Left kidney (tissue), 8 donors: ENCODE measurements at places on chromosomes 16 and 17.

DNA sequence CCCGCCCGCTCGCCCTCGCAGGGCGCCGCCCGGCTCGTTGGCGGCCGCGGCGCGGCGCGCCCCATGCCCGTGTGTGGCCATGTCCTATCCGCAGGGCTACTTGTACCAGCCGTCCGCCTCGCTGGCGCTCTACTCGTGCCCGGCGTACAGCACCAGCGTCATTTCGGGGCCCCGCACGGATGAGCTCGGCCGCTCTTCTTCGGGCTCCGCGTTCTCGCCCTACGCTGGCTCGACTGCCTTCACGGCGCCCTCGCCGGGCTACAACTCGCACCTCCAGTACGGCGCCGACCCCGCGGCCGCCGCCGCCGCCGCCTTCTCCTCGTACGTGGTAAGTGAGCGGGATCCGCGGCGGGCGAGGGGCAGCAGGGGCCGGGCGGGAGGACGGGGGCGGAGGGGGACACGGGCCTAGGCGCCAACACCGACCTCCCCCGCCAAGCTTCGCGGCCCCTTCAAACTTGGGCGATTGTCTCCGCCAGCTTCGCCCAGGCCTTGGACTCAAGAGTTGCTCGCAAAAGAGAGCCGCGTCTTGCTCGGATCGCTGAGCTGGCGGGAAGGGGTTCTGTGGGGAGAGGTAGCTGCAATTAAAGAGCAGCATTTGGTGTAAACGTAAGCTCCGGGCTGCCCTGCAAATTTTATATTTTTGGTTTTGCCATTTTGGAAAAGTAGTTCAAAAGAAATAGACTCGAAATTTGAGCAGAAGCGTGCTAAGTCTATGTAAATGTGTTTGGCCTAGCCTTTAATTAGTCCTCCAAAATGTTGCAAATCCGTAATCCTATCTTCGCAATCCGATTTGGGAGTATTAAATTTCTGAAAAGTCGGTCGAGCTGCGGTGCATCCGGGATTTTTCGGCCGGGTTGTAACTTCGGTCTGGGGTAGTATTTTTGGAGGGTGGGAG lies 702 bp downstream of the IRX5 start:
- peak; percentile 22 for DNase-seq

DNA sequence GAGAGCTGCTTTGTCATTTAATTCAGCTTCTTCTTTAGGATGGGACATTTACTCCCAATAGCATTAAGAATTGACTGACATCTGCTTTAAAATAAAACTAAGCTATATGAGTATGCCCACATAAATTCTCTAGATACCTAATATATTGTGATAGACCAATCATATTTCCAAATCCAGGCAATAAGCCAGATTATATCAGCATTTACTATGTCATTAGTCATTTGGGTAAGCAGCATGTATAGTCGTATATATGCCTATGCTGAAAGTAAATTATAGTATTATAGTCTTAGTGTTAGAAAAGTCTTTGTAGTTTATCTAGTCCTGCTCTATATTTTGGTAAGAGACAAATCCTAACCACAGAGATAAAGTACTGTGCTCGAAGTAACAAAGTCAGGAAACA lies 958.1 kb downstream of the KCNJ2 start:
- no peak for DNase-seq

GRCh38 chr17:50184611-50185398 lies 16.6 kb downstream of the COL1A1 start:
- DNase-seq: no peak

- DNase-seq: no peak
These were observed 5.4 kb upstream of the MMD start for GRCh38 chr17:55426851-55427586.

GRCh38 chr16:57284209-57284951 lies at the start of gene PLLP:
Gene PLLP, minus strand, starts transcription at chr16:57284672. Its CDS starts 132 bp downstream, at chr16:57284540.
- no peak for DNase-seq

GRCh38 chr17:83189044-83190003 lies 109.9 kb downstream of the METRNL start:
- no peak for DNase-seq

DNA sequence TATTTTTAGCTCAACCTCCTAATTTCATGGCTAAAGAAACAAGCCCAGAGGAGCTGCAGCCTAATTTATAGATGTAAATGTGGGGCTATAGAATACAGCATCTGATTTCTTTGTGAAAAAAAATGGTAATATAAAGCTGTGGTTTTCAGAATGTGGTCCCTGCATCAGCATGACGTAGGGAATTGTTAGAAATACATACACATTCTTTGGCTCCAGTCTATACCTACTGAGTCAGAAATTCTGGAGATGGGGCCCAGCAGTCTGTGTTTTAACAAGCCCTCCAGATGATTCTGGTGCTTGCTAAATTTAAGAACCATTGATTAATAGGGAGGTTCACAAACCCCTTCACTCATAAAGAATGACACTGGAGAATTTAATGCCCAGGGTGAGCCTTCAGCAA lies 18.1 kb upstream of the MYH8 start:
- DNase-seq: no peak

DNA sequence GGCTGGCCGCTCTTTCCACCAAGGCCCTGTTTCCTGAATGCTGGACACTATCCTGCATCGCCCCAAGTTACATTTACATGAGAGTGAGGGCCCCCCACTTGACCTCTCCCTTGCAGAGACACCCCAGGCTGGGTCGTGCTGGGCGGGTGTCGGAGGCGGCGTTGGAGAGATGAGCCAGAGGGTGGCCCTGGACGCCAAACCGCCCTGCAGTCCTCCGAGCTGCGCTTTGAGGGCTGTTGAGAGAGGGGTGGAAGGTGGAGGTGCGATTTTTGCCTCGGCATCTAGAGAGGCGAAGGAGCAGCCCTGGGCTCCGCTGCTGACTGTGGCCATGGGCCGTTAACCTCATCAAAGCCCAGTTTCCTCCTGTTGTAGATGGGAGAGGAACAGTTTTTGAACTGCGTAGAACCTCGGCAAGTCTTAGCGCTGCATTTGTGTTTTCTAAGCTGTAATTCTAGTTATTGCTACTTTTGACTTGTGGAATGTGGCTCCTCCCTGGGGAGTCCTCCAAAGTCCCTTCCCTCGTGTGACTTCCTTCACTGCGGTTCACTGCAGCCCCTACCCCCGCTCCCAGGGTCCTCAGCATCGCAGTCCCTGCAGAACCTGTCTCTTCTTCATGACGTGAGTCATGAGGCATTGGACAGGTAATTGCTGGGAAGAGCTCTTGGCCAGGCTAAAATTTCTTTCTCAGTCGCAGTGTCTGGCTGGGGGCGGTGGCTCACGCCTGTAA lies 986 bp upstream of the ELOB start:
- DNase-seq: peak; percentile 50

DNA sequence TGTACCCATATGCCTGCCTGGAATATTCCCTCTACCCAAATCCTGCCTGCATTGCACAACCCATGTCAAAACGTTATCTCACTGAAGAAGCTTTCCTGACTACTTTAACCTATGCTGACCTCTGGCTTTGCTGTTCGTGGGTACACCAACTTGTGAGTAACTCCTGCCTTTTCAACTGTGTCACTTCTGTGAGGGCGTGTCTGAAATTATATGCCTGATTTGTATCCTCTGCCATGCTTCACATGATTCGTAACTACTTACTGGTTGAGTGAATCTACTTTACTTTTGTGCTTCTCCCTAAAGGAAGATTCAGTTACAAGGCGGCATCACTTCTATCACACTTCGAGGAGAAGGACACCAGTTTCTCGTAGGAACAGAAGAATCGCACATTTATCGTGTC lies 33.3 kb upstream of the USP43 start:
- peak; percentile 65 for DNase-seq

DNA sequence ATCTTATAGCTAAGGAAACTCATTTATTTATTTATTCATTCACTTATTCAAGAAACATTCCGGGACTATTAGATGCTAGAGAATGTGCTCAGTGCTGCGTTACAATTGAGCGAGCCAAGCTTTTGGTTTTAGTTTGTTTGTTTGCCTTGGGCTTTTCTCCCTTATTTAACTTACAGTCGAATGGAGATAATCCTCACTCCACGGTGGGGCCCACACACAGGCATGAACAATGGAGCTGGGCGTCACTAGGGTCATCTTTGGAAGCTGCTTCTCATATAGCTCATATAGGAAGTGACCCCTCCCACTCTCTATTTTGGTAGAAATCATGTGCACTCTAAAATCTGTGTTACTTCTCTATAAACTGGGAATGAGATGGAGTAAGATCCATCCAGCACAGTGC lies 210.0 kb downstream of the TMEM114 start:
- DNase-seq: no peak

- no peak for DNase-seq
These were observed 96.8 kb downstream of the OMG start for GRCh38 chr17:31200287-31200686.

- DNase-seq: no peak
These were observed 80.6 kb downstream of the IRF8 start for GRCh38 chr16:85979605-85980004.

GRCh38 chr16:51166541-51166940 lies 15.5 kb upstream of the SALL1 start:
- DNase-seq: no peak

DNA sequence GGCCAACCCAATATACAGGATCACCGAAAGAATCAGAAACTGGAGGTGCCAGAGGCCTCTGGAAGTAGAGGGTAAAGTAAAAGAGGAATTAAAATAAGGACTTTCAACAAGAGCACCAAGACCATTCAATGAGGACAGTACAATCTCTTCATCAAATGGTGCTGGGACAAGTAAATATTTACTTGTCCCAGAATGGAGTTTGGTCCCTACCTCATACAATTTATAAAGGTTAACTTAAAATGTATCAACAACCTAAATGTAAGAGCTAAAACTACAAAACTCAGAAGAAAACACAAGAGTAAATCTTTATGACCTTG lies 56.5 kb downstream of the USP31 start:
- no peak for DNase-seq

- DNase-seq: no peak
These were observed 237 bp downstream of the C1QL1 start for GRCh38 chr17:44967907-44968224.

- DNase-seq: no peak
These were observed 3.1 kb downstream of the MT1E start for GRCh38 chr16:56628486-56629350.

DNA sequence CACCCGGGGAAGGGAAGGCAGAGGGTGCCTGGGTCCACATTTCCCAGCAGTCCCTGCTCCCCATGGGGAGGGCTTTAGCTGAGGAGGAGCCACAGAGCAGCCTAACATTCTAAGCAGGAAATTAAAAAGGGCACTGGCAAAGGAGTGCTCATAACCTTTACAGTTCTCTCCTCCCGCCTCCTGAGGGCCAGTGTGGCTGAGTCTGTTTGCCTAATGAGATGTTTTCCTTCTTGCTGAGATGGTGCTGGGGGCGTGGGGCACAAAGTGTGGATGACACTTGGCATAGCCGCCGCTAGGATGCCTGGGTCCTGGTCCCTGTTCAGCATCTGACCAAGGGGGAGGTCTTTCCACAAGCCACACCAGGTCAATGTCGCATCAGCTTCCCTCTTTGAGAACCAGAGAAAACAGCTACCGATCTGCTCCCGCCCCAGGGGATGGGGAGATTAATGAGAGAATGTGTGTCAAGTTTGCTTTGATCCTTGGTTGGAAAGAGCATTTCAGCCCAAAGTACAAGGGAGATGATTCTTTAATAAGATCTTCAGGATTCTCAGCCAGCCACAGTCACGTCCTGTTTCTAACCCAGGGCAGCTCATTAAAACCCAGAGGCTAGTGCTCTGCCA lies 5.8 kb downstream of the KIF18B start:
- no peak for DNase-seq

- DNase-seq: no peak
These were observed at the start of gene OTOA for GRCh38 chr16:21663889-21664647. Gene OTOA, plus strand, starts transcription at chr16:21663968. Its CDS starts 14,547 bp downstream, at chr16:21678515.

- no peak for DNase-seq
These were observed 50.2 kb downstream of the AKAP1 start for GRCh38 chr17:57135026-57135788.

- no peak for DNase-seq
These were observed 4.7 kb upstream of the AANAT start for GRCh38 chr17:76462556-76463290.

DNA sequence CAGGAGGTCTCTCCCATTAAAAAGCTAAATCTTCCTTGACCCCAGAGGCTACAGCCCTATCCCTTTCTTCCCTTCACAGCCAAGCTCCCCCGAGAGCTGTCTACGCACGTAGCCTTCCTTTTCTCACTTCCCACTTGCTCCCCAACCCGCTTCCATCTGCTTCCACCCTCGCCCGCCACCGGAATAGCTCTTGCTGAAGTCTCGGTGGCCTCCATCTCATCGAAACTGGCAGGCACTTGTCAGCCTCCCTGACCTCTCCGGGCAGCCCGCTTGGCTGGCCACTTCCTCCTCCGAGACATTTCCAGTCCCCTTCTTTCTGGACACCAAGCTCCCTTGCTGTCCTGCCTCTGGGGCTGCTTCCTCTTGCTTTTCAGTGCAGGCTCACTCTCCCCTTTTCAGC lies 10.7 kb upstream of the EPOP start:
- no peak for DNase-seq

- no peak for DNase-seq
These were observed 41.9 kb upstream of the RBBP6 start for GRCh38 chr16:24497440-24497839.
